T-helper 2 cell treated with Interferon-gamma antibody and Interleukin-4, amounts not matched to agents 5 μg/mL and 100 μg/mL, for 36 hours (primary cell): ENCODE measurements at places on chromosomes 1 and 21.

- DNase-seq, result no peak
Observed at GRCh38 chr1:204979891-204980649, 62.9 kb upstream of the CNTN2 start.

DNA sequence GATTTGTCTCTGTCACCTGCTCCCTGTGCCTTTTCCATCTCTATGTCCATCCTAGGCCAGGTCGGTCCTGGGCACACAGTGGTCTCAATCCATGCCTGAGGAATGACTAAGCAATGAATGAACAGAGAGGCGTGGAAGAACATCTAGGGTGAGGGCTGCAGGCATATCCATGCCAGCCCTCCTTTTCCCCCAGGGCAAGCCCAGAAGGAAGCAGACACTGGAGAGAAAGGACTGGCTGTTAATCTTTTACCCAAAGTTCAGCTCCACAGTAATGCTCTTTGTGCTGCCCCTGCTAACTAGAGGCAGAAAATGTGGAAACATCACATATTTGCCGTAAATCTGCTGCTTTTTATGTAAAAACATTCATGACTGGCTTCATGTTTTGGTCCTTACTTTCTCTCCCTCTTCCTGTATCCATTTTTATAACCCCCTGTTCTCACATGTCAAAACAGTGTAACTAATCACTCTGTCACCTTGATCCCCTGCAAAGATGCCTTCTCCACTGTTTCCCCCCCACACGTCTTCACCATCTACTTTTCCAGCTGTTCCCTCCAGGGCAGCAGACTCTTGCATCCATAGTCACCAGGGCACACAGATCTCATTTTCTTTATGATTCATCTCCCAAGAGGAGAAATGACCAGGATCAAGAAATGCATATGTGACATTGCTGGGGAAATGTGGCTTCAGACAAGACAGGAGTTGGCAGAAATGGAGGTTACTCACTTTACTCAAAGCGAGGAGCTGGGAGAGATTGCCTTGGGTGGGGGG is 166.4 kb upstream of the PROX1 start:
- no peak for DNase-seq

DNA sequence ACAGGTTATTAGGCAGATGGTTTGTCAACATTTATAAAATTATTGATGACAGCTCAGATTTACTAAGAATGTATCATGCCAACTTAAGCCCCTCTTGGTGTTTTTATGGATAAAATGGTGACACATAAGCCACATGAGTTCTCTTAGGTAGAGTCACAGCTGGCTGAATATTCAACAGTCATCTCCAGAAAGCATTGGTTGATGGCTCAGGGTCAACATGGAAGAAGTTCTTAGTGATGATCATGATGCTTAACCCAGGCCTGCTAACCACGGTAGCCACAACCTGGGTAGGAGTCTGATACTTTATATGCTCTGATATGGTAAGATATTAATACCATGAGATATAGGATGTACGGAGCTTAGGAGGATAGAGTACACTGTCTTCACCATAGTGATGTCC is 46.4 kb upstream of the SIPA1L2 start:
- DNase-seq, result no peak

DNA sequence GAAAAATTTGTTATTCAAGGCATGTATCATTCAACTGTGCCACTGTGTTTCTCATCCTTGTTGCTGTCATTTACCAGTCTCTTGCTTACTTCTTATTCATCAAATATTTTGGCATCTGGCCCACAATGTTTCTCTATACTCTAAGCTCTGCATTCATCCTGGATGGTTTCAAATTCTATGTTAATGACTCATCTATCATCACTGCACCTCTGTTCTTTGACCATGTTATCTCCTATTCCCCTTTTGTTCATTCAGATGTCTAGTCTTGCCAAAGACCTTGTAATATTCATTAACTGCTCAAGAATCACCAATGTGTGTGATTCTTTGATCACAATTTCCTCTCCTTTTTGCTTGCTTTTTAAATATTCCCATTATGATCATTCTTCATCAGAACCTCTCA is 54.6 kb upstream of the PRKACB start:
- no peak for DNase-seq

- DNase-seq, result no peak
Observed at GRCh38 chr1:175250027-175250426, 57.5 kb upstream of the KIAA0040 start.

- no peak for DNase-seq
Observed at GRCh38 chr1:169886931-169887330, 6.8 kb downstream of the SCYL3 start.

- DNase-seq, result no peak
Observed at GRCh38 chr1:161088587-161089110, 709 bp downstream of the NECTIN4 start.

- no peak for DNase-seq
Observed at GRCh38 chr1:11466416-11466815, 12.5 kb upstream of the DISP3 start.

- no peak for DNase-seq
Observed at GRCh38 chr1:1170215-1171091, 3.2 kb upstream of the TTLL10 start.

- DNase-seq, result no peak
Observed at GRCh38 chr21:43318841-43319781, 107.8 kb downstream of the SIK1 start.

DNA sequence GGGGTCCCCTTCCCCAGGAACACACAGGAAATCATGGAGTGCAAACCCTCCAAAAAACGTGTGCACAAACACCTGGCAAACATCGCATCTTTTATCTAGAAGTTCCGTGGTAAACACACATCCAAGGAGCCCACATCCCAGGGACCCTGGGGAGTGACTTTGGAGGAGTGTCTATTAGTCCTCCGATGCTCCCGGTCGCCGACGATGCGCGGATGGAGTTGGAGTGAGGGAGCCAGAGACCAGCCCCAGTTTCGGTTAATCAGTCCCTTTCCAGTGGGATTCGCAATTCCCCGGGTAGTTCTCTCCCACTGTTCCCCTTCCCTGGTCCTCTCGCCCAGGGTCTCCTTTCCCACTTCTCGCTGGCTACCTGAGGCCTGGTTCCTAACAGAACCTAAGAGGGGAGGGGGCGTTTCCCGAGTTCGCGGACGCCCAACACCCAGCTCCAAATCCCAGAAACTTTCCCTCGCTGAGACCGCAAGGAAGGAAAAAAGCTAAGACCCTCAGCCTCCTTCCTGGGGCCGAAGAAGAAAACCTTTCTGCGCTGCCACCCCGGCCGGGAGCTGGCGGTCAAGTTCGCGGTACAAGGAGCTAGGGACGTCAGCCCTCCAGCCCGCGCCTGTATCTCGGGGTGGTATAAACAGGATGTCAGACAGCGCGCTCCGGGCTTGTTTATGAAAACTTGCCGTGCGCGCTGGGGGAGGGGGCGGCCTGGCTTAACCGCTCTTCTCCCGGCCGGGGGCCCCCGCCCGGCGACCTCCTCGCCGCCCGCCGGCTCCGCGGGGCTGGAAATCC is 787 bp downstream of the JAK1 start:
- DNase-seq, result peak; percentile 70
